ENCODE measurements at places on chromosomes 7 and 10. TPM values are rescaled to one million over a fixed set of nuclear protein-coding genes. Genes with fewer than 3 reads are reported as not detected.

DNA sequence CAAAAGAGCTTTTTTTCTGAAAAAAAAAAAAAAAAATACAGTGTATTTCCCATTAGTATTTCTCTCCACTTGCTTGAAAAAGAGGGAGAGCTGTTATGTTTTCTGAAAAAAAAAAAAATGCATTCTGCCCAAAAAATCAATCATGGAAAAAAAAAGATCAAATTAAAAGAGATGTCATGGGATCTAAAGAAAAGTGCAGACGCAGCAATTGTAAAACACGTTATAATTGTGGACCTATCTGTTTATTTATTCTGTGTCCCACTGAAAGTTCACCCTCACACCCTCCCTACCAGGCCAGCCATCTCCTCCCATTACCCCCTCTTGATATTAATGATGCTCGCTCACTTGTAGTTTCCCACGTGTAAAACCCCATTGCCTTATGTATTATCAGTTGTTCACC is 674.0 kb upstream of the C7orf33 start:
- no peak for DNase-seq

The CREB5 gene
- 10.5 TPM for total RNA-seq

GRCh38 chr10:78577712-78578111 is 491.1 kb upstream of the ZMIZ1 start:
- no peak for DNase-seq

- peak; percentile 90 for DNase-seq
Measured at GRCh38 chr7:93327006-93327633, 95.0 kb downstream of the VPS50 start.

GRCh38 chr10:95374597-95375209 is 83.9 kb upstream of the PDLIM1 start:
- DNase-seq, result peak; percentile 76

DNA sequence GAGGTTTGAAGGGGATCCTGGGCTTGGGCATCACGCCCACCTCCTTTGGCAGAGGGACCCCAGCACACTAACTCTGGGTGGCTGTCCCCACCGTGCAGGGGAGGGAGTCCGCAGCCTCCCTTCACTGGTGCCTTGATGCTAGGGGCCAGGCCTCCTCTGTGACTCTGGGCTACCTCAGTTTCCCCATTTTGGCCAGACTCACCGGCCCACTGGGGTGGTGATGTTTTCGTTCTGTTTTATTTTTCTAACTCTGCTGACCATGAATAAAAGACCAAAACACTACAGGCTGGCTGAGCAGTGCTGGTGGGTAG is 503 bp upstream of the TRIP6 start:
- no peak for DNase-seq

The CLDN4 gene
- total RNA-seq, result 1.1 TPM

DNA sequence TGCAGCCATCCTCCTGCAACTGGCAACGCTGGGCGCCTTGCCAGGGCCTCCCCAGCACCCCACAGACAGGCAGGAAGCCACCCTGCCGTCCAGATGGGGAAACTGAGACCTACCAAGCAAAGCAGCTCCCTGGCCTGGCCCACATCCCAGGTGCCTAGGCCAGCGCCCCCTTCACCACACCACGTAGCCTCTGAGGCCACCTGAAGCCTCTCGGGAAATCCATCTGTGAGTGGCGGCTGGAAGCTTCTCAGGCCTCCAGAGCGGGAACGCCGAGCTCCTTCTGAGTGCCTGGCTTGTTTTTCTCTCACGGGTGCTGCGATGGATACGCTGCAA is 58.7 kb downstream of the UNCX start:
- no peak for DNase-seq

- no peak for DNase-seq
Measured at GRCh38 chr10:7473474-7473873, 62.6 kb upstream of the SFMBT2 start.

The PAX4 gene
- total RNA-seq, result not detected

DNA sequence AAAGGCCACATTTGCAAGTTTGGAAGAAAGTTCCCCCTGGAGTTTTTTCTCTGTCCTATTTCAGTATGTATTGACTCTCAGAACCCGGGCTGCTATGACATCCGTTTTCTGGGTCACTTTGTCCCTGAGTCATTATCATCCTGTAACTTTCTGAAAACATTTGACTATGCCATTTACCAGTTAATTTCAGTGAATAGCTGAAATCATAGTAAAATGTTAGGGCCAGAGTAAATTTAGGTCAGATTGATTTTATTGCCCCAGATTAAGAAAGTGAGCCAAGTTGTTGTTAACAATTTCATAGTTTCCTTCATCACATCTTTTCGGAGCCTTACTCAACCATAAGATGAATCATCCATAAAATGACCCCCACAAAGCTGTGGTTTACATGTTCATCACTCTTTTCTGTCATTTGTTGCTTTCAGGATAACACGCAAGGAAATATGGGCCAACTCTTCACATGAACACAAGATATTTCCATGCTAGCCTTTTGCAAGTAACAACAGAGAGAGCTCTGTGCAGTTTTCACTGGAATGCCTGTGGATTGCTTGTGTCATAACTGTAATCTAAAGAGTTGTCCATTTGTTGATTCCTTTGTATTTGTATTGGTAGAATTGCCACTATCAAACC is 3.9 kb upstream of the MACC1 start:
- DNase-seq, result peak; percentile 99

- DNase-seq, result no peak
Measured at GRCh38 chr10:52900593-52900992, 128.0 kb upstream of the MBL2 start.

DNA sequence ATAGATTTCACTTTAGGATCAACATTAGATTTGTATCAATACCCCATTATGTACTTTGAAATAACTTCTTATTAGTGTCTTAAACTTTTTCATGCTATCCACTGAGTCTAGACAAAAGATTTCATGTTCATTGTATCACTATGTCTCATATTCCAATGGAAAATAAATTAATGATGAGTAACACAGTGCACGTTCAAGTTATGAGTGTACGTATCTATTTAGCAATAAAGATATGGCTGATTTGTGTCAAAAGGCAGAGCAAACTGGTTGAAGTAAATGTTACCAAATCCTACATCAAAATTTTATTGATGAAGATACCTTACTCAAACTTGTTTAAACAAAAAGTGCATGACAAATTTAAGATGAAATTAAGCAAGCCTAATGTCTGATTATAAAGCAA is 102.4 kb downstream of the SEMA3E start:
- no peak for DNase-seq

DNA sequence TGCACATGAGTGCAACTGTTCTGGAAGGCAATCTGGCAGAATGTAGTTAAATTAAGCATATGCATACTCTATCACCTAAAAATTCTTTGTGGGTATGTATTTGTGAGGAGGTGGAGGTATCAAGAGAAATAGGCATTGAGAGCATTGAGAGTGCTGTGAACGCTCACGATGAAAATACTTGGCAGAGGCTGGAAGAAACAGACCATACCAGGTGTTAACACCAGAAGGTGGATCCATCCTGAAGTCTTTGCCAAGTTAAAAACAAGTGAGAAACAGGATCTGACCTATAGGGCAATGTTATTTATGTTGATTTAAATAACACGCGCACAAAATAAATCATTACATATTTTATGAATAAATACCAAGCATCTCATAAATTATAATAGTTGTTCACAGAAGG is 311.6 kb downstream of the PCLO start:
- no peak for DNase-seq

DNA sequence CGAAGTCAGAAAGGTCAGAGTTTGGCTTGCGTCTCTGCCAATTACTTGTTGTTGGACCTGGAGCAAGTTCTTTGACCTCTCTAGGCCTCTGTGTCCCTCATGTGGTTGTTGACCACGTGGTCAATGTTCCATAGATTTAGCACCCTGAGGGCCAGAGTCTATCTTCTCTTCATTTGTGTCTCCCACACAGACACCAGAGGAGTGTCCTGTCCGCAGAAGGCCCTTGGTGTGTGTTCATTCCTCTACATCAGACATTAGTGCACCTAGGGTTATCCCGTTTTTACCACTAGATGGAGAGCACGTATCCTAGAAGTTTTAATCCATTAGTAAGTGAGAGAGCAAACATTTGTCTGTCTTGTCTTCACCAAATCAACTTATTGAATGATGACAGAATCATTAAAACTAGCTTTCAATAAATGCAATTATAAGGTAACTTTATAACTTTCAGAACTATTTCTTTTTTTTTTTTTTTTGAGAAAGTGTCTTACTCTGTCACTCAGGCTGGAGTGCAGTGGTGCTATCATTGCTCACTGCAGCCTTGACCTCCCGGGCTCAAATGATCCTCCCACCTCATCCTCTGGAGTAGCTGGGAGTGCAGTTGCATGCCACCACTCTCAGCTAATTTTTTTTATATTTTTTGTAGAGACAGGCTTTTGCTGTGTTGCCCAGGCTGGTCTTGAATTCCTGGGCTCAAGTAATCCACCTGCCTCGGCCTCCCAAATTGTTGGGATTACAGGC is 122.5 kb upstream of the ANKRD1 start:
- DNase-seq, result peak; percentile 45

DNA sequence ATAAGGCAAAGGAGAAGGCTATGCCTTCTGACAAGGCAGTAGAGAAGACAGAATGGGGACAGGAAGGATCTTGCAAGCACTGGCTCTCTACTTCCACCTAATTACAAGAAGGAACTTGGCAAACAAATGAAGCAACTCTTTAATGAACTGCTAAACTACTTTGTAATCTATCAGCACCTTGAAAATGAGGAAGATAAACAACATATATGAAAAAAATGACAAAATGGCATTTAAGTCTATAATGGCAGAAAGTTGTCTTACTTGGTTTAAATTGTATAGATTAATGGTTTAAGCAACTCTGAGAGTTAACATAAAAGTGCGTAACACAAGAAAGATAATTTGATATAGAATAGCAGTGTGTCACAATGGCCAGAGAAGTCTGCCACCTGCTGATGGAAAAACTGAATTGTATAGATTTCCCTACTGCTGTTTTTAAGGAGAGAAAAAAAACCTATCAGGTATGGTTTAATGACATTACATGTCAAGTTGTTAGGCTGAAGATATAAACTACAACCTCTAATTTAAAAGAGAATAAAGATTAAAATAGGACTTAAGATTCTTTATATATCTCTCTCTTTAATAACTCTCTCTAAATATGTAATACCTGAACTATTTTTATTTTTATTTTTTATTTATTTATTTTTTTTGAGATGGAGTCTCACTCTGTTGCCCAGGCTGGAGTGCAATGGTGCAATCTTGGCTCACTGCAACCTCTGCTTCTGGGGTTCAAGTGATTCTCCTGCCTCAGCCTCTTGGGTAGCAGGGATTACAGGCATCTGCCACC is 11.8 kb downstream of the NT5C3A start:
- peak; percentile 54 for DNase-seq

DNA sequence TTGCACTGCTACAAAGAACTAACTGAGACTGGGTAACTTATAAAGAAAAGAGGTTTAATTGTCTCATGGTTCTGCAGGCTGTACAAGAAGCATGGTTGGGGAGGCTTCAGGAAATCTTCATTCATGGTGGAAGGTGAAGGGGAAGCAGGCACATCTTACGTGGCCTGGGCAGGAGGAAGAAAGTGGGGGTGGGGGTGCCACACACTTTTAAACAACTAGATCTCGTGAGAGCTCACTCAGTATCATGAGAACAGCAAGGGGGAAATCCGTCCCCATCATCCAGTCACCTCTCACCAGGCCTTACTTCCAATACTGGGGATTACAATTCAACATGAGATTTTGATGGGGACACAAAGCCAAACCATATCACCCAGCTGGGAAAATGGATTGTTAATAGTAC is 281.7 kb downstream of the AUTS2 start:
- no peak for DNase-seq

The TMEM273 gene
- total RNA-seq, result not detected

DNA sequence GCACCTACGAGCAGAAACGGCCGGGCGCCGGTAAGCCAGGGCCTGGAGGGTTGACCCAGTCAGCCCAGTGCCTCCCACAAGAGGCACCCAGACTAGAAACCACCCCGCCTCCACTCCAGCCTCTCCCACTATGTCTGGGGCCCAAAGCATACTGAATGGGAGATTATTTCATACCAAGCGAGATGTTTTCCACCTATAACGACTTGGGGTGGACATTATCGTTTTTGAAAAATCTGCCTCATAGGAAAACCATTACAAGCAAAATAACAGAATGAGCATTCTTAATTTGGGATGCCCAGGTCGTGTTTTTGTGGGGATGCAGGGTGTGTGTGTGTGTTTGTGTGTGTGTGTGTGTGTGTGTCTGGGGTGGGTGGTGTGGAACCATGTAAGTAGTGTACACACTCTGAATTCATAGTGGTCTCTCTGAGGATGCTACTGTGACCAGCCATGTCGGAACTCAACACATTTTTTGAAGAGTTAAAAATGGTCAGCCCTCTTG is 1.6 kb downstream of the HOXA6 start:
- DNase-seq, result no peak

DNA sequence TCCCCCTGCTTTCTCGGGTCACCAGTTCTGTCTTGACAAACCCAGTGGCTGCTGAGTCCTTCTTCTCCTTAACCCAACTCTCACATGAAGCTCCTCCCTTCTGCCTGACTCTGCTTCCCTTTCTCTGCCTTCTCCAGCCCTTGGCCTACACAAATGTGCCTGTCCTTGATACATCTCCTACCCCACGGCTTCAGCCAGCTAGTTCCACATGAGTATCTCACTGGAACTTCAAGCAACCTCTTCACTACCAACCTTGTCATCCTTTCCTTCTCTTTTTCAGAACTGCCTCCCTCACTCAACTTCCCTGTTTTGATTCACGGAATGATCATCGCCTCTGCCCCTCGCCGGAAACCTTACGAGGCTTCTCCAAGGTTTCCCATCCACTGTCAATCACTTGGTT is 55.9 kb downstream of the PDIA4 start:
- no peak for DNase-seq

The ATP6V0A4 gene
- total RNA-seq, result 0.20 TPM

DNA sequence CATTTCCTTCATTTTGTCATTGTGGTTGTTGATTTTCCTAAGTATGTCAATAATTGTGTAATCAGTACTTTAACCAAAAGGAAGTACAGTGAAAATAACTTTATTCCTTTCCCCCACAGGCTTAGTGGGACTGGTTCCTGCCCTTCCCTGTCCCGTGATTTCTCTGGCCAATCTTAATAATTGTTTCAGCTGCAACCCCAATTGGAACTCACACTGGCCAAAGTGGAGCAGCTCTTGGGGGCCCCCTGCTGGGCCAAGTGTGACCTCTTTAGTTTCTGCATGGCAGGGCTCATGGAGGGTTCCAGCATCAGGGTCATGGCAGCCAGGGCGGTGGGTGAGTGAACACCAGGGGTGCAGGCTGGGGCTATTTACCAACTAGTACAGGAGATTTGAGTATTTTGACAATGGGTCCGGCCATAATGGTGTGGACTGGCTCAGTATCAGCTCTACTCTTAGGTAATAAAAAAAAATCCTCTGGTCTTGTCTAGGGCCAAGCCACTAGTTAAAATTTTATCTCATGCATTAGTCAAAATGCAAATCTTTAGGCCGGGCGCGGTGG is 31.7 kb downstream of the CYCS start:
- peak; percentile 85 for DNase-seq

DNA sequence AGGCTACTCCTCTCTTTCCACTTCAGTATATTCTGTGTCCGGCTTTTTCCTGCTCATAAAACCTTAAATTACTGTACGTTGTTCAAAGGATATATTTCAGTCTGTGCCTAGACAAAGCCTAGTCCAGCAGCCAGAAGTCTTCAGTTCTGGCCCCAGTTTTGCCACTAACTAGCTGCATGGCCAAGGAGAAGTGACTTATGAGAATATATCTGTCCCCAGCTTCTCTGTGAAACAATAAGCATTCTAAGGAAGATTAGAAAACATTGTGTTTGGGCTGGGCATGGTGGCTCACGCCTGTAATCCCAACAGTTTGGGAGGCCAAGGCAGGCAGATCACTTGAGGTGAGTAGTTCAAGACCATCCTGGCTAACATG is 105.0 kb upstream of the HDAC9 start:
- no peak for DNase-seq

The BTBD16 gene
- not detected for total RNA-seq

- no peak for DNase-seq
Measured at GRCh38 chr10:79203833-79204232, 135.1 kb downstream of the ZMIZ1 start.

All from M059J (cell line).